Endodermal cell (in vitro differentiated cells): ENCODE measurements at places on chromosomes 12 and 14.

DNA sequence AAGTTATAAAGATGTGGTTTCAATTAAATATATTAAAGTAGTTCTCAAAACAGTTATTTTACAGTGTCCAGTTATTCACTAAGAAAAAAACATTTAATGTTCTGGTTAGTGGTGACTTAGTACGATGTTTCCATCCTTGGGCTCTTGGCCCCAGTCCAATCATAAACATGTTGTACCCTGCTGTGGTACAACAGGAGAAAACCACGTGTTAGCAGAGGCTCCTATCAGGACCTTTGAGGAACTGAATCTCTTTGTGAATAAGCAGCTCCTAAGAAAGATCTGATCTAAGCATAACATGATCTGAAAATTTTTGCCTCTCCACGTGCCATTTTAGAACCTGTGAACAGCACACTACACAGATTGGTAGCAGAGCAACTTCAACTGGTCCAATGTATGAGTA lies 234.0 kb downstream of the SYT1 start:
- no peak for DNase-seq

- DNase-seq: no peak
Observed at GRCh38 chr12:105499205-105499604, 168.7 kb downstream of the C12orf75 start.

GRCh38 chr12:105077435-105077834 lies 6.8 kb downstream of the ALDH1L2 start:
- no peak for DNase-seq

DNA sequence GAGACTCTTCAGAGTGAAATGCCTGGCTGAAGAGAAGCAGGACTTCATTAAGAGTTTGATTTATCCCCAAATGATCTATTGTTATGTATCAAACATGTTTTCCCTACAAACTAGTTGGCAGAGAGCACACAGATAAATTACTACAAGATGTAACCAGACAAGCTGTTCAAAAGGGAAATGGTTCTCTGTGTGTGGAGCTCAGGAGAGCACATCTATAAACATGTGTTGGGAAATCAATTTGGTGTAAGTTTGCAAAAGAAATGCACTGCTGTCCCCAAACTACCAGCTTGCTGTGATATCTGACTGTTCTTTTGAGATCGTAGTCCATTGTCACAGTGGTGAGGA lies 159.2 kb downstream of the PAH start:
- no peak for DNase-seq

DNA sequence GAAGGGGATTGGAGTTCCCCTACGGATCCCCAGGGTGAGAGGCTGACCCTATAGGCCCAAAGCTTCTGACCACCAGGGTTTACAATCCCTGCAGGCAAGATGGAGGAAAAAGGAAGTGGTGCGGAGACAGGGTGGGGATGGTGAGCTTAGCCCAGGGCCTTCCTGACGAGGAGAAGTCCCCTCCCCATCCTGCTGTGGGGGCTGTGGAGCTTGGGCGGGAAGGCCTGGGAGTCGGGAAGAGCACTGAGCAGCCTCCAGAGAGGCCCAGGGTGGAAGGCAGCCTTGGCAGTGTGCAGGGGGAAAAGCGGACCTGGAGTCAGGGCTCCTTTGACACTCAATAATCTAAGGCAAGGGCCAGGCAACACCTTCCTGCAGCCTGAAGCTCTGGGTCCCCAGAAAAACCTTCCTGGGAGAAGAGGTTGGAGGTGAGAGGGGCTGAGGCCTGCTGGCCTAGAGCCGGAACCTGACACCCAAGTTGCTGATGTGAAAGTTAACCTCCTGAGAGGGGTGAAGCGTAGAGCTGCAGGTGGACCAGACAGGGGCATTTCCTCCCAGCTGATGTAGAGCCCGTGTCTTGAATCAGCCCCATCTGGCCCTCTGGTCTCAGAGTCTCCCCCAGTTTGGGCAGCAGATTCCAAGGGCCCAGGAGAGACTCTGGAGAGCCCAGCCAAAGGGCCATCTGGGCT lies 6.0 kb downstream of the HDAC7 start:
- no peak for DNase-seq

DNA sequence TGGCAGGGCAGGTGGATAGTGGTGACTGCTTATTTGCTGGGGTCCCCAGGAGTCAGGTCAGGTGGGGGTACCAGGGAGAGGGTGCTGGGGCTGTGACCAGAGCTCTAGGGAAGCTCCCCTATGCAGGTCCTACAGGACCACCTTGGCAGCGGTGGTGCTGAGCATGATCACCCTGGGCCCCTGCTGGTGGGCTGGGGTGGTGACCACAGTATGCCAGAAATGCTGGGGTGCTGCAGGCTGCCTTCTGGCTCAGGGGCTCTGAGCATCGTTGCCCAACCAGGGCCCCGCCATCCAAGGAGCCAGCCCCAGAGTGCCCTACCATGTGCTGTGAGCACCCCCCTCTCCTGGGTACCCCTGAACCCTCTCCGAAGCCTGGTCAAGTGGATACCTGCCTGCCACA lies 17.5 kb upstream of the NUDT14 start:
- DNase-seq: peak; percentile 63

DNA sequence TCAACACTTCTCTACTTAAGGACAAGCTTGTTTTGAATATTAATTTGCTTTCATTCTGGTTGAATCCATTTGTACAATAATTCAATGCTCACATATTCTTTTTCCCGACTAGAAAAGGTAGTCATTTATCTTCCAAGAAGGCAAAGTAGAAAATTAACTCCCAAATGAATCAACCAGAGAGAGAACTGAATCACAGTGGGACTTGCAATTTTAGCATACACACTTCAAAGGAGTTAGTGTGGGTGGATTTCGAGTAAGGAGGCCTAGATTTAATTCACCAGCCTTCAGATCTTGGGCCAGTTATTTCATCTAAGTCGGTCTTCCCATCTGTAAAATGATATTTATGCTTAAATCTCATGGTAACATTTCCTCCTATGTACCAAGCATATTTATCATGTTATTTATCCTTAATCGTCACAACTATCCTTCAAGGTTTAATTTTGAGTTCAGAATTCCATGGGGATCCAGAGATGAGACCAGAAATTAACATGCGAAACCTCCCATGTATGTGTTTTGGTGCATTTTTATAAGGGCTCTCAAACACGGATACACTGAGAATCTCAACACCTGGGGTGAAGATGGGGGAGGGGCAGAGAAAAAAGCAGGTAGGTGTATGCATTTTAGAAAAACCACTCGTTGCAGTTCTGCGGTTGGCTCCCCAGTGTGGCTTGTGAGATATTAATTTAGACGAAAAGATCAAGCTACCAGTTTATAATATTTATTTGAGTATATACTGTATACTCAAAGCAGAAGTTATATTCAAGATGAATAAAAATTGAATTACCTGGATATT lies 38.9 kb upstream of the IL22 start:
- DNase-seq: no peak

GRCh38 chr12:124396544-124397398 lies 101.9 kb downstream of the RFLNA start:
- no peak for DNase-seq

DNA sequence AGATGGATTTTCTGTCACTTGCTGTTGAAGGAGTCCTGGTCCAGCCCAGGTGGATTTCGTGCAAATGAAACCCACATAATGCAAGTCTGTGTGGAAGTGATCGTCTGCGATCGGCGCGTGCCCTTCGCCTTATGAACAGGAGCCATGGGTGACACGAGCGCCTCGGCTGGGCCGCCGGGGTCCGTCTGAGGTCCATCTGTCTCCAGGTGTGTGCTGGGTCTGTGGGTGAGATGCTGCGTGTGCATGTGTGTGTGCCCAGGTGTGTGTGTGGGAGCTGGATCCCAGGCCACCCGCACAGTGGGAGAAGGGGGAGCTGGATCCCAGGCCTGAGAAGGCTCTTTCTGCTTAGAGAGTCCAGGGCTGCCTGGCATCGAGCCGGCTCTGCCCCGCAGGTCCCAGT lies 53.8 kb downstream of the GALNT9 start:
- no peak for DNase-seq

DNA sequence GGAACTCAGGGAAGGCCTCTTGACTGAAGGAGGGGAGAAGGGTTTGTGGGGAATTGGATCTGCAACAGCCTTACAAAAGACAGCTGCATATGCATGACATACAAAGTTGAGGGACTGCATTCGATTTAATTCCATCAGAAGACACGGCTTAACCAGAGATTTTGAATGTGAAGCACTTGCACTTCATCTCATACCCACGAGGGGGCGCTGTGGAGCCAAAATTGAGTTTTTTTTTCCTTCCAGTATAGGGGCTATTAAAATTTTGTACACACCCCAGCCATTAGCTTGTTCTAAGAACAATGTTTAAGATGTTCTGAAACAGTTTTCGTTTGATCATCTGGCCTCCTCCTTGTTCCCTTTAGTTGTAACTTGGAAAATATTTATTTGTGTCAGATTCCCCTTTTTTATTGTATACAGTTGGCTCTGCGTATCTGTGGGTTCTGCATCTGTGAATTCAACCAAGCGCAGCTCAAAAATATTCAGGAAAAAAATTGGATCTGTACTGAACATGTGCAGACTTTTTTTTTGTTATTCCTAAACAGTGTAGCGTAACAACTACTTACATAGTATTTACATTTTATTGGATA lies 1.6 kb downstream of the SUDS3 start:
- DNase-seq: peak; percentile 90

- peak; percentile 62 for DNase-seq
Observed at GRCh38 chr14:104148433-104149277, 10.3 kb downstream of the KIF26A start.

DNA sequence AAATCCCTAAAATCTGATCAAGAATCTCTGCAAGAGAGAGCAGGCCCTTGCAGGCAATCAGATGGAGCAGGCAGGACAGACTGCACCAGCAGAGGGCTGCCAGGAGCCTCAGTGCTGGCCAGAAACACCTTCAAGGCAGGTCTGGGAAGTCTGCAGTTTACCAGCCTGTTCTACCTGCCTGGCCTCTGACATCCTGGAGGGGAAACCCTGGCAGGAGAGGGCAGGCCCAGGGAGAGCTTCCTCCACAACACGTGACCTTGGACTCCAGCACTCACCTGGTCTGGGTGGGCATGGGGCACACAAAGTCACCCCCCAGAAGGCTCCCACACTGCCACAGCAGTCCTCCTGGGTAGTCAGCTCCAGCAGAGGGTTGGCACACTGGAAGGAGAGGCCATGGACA lies 56.0 kb downstream of the ISCA2 start:
- DNase-seq: peak; percentile 79

GRCh38 chr14:88322504-88323085 lies 474 bp downstream of the KCNK10 start:
- no peak for DNase-seq

DNA sequence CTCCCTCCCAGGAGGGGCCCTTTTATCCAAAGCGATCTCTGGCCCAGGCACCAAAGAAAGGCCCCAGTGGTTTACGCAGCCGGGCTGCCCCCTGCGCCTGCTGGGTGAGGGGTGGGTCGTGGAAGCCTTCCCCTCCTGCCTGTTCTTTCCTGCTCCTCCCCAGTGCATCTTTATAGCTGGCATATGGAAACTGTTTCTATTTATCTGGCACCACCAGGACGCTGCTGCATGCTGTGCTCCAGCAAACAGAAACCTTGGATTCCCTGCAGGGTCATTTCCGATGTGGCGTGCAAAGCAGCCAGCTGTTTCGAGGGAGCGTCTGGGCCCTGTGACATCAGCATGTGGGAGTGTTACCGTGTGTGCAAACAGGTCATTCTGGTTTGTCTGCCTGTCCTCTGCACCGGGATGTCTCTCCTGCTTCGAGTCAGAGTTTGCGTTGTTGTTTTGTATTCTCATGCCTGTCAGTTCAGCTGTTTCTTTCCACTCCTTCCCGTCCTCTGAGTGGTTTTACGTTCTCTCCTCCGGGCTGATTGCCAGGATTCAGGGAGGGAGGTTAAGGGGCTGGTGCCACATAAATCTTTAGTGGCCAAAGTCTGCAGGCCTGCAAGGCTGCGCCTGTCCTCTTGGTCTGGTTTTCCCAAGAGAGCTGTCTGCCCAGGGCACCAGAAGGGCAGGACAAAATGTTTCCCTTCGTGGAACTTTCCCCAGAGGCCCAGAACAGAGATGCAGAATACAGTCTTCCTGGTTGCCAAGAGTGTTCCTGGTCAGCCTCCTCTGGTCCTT lies 24.6 kb downstream of the TPCN1 start:
- peak; percentile 97 for DNase-seq

GRCh38 chr14:24908592-24909236 lies 141.2 kb downstream of the STXBP6 start:
- DNase-seq: no peak

DNA sequence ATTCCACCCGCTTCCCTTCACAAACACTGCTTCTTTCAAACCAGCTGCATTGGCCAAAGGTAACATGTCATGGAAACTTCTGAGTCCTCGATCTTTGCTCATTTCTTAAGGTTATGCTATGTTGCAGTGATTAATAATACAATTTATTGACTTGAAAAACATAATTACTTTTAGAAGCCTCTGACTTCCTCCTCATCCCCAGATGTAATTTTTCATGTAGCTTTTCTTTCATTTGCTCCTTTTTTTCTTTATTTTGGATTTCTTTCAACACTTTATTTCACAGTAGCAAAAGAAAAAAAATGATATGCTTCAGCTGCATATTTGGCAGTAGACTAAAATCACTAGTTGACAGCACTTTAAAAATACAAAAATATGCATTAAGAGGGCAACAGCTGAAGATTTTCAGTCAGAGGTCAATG lies 116.2 kb downstream of the LRRIQ1 start:
- DNase-seq: no peak

DNA sequence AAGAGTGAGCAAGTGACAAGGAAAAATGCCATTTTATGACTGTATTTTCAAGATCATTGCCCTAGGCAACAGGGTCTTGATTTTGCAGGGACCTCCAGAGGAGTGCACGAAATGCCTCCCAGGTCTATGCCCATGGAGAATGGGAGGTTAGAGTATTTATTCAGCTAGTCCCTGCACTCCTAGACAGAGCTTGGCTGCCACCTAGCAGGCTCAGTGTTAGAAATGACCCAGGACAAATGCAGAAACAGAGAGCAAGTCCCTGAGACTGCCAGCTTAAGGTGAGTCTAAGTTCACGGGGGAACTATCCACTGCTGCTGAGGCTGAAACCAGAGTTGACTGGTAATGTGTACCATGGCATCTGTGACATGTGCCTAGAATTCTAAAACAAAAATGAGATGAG lies 506.4 kb downstream of the MED13L start:
- DNase-seq: peak; percentile 75

DNA sequence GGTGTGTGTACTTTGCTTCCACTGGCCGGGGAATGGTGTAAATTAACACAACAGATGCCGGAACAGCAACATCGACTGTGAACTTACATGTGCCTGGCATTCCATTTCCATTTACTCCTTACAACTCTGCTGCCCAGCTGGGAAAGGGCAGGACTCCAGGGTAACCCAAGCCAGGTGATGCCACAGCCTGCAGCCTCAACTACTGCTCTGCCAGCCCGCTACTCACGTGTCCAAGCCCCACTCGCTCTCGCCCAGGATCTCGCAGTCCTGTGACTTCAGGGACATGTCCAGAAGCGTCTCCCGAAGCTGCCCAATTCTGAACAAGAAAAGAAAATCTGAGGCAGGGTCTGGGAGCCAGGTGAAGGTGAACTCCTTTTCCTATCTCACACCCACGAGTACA lies 10.7 kb downstream of the ABCD4 start:
- DNase-seq: no peak

GRCh38 chr14:75249251-75249957 lies 29.2 kb upstream of the FOS start:
- DNase-seq: no peak

- DNase-seq: no peak
Observed at GRCh38 chr14:50578433-50578832, 18.5 kb downstream of the ATL1 start.
